ENCODE measurements at places on chromosomes 3 and 15.

DNA sequence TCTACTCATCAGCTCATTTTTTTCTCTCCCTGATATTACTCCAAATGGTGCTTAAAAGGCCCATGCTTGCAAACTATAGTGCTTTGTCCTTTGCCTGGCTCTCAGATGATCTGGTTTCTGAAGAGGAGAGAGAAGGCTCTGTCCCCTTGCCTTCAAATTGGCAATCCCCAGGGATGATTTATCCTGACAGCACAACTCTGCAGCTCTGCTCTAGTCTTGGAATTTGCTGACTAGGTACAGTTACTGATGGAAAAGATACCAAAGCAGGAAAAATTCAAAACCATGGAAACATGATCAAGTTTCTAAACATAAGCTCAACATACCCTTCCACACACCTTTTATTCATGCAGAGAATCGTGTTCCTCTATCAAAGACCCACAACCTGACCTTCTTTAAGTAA is 106.7 kb upstream of the CADPS start:
- no peak for DNase-seq

- DNase-seq = no peak
Measured at GRCh38 chr3:111326144-111326995, 215.6 kb upstream of the CD96 start.

DNA sequence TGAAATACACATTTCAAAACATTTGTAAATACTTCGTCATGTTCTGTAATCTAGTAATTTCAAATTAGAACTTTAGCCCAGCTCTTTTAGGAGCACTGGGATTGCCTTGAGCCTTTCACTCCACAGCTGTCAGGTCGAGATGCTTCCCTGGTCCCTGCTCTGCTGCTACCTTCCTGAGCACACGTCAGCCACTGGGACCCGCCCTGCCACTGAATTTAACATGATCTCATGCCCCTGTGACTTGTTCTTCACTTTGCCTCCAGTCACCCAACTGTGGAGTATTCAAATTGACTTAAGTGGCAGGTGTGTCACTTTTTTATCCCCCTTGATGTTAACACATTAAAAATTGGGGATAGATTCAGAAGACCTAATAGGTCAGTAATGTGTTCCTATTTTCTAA is 3.3 kb downstream of the ARRDC4 start:
- no peak for DNase-seq

DNA sequence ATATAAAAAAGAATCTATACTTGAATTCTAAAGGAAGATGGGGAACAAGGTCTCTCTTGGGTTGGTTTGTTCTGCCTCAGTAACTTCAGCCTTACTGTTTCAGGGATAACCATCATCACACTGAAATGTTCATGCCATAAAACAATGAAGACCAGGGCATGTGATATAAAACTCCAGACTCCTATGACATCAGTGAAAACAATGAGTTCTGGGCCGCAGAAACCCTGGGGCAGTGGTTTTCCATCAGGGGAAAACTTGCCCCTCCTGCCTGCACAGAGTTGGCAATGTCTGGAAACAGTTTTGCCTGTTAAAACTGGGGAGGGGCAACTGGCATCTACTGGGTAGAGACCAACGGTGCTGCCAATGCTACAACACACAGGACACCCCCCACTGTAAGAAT is 46.8 kb downstream of the CA12 start:
- no peak for DNase-seq

DNA sequence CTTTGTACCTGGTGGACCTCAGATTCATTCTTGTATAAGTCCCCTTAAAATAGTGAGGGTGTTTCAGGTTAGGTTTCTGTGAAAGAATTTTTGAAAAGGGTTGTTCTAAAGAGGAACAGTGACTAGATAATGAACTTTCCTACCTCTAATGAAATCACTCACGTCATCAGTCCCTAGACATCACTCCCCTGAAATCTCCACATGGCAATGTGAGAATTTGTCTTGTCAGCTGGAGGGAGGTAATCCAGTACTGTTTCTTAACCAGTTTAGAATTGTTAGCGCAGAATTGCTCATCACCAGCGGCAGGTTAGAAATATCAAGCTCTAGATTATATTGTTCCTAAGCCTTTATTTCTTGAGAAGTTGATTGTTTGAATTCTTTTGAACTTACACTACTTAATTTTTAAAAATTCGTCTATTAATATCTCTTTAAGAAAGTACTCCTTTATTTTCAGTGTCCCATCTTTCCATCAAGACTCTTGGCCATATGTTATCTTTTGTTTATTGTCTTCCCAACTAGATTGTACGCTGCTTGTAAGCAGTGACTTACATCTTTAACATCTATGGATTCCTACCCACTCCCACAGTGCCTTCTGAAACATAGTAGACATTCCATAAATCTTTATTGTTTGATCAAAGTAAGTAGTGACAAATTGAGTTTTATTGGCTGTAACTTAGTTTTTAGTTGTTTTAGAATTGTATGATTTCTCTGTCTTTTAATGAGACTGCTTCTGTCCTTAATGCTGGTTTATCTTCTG is 52.8 kb downstream of the RASA2 start:
- no peak for DNase-seq

- DNase-seq = no peak
Measured at GRCh38 chr3:31671451-31671850, 138.7 kb downstream of the STT3B start.

GRCh38 chr3:94896994-94897393 is 834.1 kb downstream of the NSUN3 start:
- no peak for DNase-seq

GRCh38 chr3:5198986-5199731 is 11.7 kb downstream of the EDEM1 start:
- no peak for DNase-seq

- DNase-seq = no peak
Measured at GRCh38 chr3:110526777-110527727, 544.6 kb upstream of the NECTIN3 start.

DNA sequence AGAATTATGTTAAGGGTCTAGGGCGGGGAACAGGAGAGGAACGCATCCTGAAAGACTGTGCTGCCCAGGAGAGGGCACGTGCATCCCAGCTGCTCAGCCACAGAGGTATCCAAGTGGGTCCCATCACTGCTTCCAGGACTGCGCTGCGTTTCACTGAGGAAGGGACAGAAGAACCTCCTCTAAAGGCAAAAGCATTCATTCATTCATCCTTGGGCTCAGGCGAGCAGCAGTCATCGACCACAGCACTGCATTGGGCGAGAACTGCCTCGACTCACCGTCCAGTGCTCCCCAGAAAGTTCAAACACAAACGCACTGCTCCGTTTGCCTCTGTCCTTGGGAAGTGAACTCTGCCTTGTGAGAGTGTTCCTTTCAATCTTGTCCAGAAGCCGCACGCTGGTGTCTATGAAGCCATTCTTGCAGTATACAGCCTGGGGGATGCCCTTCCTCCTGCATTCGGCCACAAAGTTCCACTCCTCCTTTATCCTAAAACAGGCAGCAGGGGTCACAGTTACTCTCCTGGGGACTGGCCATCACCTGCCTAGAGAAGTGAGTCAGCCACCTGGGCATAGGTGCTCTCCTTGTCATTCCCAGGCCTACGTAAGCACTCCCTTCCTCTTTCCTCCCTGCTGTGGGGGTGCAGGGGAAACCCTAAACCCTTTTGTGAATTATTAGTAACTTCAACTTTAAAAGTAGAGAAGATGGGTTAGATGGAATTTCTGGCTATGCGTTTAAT is 21.2 kb downstream of the LRRC2 start:
- no peak for DNase-seq

DNA sequence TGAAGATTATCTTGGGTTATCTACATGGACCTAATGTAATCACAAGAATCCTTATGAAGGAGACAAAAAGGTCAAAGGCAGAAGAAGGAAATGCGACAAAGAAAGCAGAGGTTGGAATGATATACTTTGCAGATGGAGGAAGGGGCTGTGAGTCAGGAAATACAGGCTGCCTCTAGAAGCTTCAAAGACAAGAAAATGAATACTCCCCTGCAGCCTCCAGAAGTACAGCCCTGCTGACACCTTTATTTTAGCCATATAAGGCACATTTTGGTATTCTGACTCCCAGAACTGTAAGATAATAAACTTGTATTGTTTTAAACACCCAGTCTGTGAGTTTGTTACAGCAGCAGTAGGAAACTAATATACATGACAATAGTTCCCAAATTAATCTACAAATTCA is 58.6 kb downstream of the SIDT1 start:
- no peak for DNase-seq

- no peak for DNase-seq
Measured at GRCh38 chr3:134143828-134144401, 106.7 kb downstream of the RYK start.

- DNase-seq = no peak
Measured at GRCh38 chr3:112803467-112803866, 43.2 kb downstream of the CD200R1L start.

- no peak for DNase-seq
Measured at GRCh38 chr3:105867712-105868430, 941 bp downstream of the CBLB start.

DNA sequence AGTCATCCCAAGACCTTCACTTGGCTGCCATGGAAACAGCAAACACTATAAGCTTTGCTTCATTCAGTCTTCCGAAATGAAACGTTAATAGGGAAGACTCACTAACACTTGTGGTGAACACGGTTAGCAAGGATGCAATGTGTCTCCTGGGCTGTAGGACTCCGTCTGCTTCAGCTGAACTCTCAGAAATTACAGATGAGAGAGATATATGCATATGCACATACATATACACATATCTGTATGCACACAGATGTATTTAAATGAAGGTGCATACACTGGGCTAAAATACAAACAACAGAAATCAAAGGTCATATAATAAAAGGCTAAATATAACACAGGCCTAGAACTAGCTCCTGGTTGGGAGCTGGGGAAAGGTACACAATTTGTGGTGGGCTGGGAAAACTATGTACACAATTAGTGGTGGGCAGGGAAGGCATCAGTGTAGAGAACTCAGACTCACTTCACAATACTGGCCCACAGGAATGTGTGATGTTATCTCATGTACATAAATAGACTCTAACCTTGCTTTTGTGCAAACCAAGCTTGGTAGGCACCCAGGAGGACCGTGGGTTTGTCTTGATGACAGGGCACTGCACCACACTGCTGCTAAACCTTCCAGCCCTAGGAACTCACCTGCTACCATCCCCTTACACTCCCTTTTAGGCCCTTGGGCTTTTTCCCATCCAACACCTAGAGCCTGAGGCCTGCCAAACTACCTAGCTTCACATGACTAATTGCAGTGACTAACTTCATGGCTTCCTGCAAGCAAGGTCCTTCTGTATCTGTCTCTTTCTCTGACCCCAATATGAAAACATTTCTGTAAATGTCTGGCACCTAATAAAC is 873.1 kb downstream of the NSUN3 start:
- DNase-seq = no peak

DNA sequence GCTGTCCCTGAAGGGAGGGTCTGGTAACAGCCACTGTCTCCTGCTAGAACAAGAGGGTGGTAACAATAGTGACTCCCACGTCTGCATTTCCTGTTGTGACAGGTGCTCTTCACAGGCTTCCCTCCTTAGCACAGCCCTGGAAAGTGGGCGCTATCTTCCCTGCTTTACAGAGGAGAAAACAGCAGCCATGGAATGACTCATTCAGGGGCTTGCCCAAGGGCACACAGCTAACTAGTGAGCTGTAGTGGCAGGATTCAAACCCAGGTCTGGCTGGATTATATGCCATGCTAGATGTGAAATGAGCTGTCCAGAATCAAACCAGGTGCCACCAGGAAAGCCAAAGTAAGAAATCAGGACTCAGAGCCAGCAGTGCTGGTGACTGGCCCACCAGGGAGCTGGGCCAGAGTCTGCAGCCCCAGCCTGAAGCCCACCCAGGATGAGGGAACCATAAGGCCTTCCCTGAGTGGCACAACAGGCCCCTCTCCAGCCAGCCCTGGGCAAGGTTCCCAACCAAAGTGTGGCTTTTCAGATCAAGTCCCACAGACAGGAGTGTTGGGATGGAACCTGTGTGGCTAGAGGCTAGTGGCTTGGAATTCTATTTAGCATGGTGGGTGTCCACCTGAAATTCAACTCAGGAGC is 102.4 kb downstream of the ETFA start:
- DNase-seq = no peak

GRCh38 chr3:42357335-42357734 is 53.1 kb downstream of the LYZL4 start:
- DNase-seq = no peak

DNA sequence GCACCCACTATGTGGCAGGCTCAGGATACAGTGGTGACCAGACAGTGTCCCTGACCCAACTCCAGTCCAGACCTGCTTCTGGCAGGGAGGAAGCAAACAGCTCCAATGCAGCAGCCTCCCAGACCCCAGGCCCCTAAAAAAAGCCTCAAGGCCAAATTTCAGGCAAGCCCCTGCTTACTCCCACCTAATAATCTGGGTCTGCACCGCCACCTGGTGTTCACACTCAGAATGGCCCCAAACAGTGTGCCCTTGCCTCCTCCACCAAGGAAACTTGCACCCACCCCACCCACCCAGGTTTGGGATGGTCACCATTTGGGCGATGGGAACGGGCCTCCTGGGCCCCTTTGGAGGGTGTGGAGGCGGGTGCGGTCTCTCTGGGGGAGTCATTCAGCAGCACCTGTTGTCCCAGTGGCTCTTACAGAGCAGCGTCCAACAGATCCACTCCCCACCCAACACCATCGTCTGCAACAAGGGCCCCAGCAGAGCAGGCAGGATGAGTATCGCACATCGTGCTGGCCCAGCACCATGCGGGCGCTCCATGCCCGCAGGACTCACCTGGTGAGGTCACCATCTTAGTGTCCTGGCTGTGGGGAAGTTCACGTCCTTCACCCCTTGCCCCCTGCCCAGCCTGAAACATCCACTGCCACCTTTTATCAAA is 17.3 kb downstream of the C3orf18 start:
- DNase-seq = peak; percentile 79

GRCh38 chr3:24451461-24452099 is 43.1 kb downstream of the THRB start:
- DNase-seq = peak; percentile 52

DNA sequence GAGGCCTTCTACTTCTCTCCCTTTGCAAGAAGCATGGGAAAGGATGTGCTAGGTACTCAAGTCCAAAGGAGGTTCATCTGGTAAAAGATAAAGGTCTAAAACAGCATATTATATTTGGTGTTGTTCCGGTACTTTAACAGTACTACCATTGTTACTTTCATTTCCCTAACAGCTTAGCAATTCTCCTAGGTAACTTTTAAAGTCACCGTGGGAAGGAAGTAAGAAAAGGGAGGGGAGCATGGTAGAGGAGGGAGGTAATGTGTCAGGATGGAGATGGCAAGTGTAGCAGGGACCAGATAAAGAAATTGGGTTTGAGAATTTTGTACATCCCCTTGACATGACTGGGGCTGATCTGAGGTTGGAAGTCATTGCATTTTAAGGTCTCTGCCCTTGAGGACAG is 89.4 kb upstream of the SKOR1 start:
- DNase-seq = no peak

DNA sequence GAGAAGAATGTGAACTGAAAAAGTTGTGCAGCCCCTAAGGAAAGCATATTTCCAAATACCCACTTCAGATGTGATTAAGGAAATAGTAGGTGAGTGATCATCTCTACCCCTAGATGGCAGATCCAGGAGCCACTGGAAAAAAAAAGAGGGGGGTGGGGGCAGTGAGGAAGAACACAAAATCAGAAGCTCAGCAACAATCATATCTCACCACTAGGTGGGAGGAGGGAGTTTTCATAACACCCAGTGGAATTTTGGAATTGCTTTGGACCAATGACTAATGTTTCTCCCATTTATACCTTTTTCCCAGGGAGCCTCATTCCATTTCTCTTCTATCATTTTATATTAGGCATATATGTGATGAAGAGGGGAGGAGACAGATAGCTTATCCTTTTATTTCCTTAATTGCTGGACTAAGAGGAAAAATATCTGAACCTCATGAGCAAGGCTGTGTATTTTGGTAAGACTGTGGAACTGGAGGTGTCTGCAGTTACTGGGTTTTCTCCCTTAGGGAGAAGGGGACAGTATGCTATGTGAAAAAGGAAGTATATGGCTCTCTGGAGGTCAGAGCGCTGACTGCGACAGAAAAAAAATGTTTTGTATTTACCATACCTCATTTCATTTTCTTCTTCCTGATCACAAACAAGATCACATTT is 363.4 kb downstream of the GAP43 start:
- DNase-seq = no peak

Data from liver (tissue), 10 donors.